ENCODE measurements at places on chromosomes 11 and 22.

- DNase-seq: no peak
Observed at GRCh38 chr11:116686866-116687265, 85.9 kb downstream of the BUD13 start.

GRCh38 chr11:83292709-83293456 lies 6.7 kb upstream of the CCDC90B start:
- no peak for DNase-seq

GRCh38 chr11:59097113-59097708 lies 9.8 kb upstream of the FAM111B start:
- no peak for DNase-seq

- DNase-seq: no peak
Observed at GRCh38 chr11:122676638-122677037, 21.1 kb downstream of the UBASH3B start.

- DNase-seq: no peak
Observed at GRCh38 chr11:20627026-20627425, 27.6 kb downstream of the SLC6A5 start.

GRCh38 chr11:134612140-134613030 lies 200.3 kb upstream of the B3GAT1 start:
- no peak for DNase-seq

DNA sequence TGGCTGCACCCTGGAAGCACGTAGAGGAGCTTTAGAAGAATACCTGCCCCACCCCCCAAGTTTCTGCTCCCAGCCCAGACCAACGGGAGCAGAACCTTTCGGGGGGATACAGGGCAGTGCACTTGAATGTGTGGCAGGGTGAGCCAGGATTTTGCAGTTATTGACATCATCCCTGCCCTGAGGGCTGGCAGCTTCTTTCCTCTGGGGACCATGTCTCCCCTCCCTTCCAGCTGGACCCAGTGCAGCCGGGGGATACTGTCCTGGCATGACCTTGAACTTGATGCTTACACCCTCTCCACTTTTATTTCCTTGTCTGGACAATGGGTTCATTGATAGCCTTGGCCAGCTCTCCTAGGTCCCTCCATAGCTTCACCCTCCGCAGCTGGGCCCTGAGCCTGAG lies 4.1 kb upstream of the CABP7 start:
- DNase-seq: no peak

DNA sequence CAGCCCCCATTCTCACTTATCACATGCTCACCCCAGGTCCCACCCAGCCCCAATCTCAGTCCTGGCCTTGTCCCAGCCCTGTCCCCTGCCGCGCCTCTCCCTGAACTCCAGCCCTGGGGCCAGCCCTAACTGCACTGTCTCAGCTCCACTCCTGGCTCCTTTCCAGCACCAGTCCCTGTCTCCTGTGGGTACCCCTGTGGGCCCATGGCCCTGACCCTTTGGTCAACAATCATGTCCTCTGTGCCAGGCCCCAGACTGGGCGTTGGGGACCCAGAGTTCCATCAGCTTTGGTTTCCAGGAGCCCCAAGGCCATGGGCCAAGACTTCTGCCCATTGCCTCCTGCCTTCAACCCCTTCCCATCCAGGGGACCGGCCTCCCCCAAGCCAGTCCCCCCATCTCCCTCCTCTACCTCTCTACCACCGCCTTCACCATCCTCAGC lies 757 bp downstream of the SPI1 start:
- DNase-seq: no peak

DNA sequence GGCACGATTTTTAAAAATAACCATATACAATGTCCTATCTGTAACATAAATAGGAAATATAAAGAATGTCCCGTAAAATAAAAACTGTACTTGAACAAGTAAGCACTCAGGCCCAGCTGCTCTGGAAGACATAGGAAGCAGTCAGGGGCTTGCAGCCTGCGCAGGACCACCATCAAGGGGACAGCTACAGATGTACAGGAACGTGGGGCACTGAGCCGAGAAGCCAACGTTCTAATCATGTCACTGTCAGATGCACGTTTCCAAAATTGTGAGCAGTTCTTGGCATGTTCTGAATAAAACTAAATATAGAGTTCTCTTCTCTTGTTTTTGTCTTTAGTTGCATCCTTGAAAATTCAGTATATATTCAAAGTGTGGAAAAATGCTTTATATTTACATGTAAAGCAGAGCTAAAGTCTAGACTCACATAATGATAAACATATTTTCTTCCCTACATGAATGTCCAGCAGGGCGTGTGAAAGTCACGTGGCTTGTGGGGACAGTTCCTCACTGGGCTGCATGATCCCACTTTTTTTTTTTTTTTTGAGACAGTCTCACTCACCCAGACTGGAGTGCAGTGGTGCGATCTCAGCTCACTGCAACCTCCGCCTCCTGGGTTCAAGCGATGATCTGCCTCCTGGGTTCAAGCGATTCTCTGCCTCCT lies 28.4 kb upstream of the TSPAN18 start:
- DNase-seq: no peak

Measured in NCI-H2029 (cell line).